ENCODE measurements at places on chromosomes 5 and 9.

DNA sequence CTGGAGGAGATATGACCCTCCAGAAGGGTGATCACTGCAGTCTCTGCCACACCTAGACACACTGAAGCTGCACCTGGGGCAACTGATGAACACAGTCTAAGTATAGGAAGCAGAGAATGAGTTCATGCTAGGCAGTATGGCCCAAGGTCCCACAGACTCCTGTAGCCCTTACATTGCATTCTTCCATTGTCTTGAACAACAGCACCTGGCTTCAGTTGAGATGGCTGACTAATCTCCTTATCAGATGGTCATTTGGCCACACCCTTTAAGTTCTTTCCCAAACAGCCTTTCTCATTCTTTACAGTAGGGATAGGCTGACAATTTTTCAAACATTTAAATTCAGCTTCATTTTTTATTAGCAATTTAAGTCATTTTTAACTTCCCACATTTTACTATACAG lies 23.1 kb downstream of the CENPK start:
- no peak for DNase-seq

DNA sequence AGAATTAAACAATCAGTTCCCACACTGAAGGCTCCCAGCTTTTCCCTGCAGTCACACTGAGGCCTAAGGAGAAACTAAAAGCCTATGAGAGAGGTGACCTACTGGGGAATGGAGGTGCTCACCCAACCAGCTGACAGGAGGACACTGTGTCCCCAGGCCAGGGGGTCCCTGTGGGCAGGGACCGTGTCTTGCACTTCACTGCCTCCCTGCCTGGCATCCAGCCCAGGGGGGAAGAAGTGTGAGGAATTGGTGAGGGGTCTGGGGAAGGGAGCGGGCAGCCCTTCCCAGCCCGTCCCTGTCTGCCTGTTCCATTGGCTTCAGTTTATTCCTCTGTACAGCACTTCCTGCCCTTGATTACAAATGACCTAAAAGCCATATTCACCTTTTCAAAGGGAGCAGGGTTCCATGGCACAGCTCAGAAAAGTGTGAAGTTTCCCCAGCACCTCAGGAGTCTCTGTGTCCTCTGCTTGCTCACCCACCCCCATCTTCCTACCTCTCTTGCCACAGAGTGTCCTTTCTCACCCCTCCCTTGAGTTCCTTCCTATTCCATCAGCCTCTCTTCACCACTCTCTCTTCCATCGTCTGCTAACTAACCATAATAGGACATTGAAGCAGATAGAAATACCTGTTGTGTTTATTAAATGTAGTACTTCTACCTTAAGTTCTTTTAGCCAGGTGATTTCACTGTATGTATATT lies 12.9 kb downstream of the OTULINL start:
- no peak for DNase-seq

- DNase-seq, result no peak
Observed at GRCh38 chr9:83512621-83513020, 25.6 kb downstream of the FRMD3 start.

DNA sequence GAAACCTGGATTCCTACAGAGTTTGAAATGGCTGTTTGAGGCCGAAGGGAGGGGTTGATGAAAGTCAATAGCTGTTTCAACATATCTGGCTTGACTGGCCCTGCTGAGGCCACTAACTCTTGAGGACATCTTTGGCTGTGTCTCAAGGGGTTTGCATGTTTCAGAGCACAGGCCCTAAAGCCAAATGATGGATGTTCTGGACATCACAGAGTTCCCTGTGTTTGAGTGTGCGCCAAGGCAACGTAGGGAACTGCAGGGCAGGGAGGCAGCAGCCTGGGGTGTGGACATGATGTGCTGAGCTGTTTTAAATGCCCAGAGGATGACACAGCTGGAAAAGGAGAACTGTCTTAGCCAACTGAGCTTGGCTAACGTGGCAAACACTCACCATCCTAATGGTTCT lies 89.6 kb downstream of the RAPGEF1 start:
- DNase-seq, result no peak

DNA sequence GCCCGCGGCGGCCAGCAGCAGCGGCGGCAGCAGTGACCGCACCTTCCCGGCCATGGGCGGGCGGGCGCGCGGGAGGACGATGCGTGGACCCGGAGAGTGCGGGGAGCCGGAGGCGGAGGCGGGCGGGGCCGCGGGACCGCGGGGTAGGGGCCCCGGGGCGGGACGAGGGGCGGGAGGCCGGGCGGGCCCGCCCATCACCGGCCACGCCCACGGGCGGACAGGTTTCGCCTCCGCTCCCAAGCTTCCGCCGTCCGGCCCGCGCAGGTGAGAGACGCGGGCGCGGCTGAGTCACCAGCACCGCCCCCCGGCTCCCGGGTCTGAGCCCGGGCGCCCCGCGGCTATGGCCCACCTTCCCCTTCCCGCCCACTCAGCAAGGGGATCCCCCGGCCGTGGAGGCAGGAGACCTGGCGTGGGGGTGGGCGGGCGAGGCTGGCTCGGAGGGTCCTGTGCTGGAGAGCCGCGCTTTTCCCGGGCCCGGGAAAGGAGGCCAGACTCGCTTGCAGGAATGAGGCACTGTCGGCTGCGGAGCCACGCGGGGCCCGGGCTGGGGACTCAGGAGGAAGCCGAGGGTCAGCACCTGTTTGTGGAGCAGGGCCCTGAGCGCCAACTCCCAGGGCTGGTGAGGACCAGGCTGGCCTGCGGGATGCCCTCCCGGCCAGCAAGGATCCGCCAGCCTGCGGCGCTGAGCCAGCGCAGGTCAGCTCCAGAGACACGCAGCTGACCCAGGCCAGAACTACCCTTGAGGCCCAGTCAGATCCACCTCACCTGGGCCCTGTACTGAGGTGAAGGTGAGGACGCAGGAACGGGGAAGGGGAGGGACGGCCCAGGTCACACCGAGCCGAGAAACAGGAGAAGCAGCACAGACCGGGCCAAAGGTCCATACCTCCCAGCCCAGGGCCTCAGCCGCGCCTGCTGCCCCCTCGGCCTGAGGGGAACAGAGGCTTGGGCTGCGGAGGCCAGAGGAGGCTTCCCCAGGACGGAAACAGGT lies at the start of gene ENTPD2:
ENTPD2 (minus strand) TSS at position 118 of the 988 bp plus-strand sequence; CDS start at position 54, 64 bp downstream.
- peak; percentile 70 for DNase-seq
